ENCODE measurements at places on chromosomes 6 and 20.

DNA sequence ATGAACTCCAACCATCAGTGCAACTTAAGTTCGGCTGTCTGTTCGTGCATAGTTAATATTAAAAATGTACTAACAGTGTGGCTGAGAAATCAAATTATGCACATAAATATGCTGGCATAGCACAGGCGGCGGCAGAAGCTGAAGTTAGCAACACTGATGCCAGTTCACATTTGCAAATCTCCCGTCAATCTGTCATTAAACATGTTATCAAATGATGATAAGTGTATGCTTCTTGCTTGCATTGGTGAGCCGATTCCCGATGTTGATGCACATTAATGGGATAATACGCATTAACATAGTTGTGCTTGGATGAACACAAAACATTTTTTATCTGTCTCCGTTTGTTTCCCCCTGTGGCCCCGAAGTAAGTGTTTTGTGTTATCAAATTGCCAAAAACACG lies 309.4 kb downstream of the ZNF217 start:
- DNase-seq = no peak

- no peak for DNase-seq
These were observed 76.8 kb downstream of the ERMARD start for GRCh38 chr6:169828176-169828575.

- DNase-seq = no peak
These were observed 74.0 kb downstream of the MDGA1 start for GRCh38 chr6:37623666-37624065.

DNA sequence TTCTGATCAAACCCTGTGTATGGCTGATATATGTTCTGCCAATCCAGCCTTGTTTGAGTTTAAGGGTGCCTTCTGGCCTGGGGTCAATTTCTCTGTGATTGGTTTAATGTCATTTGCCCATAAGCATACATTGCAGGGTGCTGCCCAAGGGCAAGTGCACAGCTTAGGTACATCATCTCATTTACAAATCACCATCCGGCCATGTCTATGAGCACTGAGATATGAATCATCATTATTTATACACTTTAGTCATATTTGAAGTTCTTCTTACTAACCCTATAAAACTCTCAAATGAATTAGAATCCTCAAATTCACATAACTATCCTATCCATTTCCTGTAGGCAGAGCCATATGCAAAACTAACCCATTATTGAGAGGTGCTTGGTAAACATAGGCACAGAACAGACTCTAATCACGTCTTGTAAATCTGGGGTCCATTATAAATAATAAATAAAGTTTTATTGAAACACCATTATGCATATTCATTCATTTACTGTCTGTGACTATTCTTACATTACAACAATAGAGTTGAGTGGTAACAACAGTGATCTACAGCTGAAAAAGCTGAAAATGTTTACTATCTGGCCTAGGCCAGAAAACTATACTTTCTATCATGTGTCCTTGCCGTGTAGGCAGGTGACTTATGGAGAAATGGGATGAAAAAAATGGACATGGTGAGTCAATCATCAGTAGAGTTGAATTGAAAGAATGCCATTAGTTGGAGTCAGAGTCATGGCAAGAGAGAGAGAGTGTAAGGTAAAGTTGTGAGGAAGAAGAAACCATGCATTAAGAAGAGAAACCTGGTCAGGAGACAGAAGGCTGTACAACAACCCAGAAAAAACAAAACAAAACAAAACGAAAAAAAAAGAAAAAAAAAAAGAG lies 25.0 kb downstream of the KCNQ5 start:
- no peak for DNase-seq

DNA sequence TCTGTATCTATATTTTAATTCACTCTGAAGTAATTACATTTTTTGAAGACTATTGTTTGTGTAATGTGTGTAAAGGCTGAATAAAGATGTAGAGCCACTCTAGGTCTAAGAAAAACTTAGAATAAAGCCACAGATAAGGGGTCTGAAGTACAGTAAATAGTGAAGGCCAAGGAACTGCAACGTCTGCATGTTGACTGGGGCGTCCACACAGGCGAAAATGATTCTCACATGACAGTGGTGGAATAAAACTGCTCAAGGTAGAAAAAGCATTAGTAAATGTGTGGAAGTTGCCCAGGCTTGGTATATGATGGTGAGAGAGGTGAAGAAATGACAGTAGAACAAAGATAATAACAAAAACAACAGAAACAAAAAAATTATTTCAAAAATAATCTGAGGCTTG lies 196.2 kb downstream of the KHDRBS2 start:
- DNase-seq = no peak

DNA sequence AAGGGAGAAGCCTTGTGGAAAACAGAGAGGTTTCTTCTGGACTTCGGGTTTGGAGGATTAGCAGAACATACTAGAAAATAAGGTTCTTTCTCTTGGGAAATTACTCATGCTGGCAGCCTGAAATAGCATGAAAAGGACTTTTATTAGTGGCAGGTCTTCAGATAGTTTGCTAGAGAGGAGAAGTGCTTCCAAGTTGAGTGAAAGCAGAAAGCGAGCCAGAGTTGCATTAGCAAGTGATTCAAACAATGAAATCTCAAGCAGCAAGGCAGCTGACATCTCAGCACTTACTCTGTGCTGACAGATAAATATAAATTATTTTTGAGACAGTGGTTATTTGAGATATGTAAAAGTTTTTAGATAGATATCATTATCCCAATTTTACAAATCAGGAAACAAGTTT lies 91.9 kb downstream of the PLCB4 start:
- no peak for DNase-seq

GRCh38 chr6:159043947-159044346 lies 844 bp downstream of the TAGAP start:
- DNase-seq = no peak

All from activated CD8-positive, alpha-beta memory T cell treated with anti-CD3 and anti-CD28 coated beads for 4 hours (primary cell).